ENCODE measurements at places on chromosomes 12 and 14.

GRCh38 chr12:46555406-46555852 lies 182.9 kb upstream of the SLC38A2 start:
- no peak for DNase-seq

- no peak for DNase-seq
These were observed 22.4 kb upstream of the PDE1B start for GRCh38 chr12:54526812-54527630.

DNA sequence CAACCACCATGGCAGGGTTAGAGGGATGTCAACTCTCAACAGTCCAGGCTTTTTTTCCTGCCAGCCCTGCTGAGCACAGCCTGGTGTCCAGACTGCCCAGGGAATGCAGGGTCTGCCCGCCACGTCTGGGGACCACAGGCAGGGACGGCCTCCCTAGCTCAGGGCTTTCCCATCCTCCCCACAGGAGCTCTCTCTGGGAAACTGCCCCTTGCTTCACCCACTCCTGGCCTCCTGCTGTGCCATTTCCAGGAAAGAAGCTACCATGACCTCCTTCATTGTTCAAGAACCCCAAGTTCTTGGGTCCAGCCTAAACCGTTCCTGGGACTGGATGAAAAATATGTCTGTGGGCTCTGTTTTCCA lies 4.8 kb downstream of the SCNN1A start:
- no peak for DNase-seq

DNA sequence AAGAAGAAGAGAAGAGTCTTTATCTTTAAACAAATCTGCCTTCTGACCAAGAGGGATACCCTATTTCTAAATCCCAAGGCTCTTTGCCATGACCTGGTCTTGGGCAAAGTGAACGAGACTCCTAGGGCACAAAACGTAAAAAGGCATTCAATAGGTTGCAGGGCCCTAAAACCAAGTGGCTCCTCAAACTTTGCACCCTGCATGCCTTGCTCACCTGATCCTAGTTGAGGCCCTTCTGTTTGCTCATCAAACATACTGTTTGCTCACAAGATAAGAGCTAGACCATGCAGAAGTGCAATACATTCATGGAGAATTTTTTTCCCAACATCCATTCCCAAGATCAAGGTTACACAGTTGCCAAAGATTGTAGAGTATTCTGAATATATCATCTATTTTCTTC lies 7.9 kb upstream of the PRH1 start:
- no peak for DNase-seq

- DNase-seq = peak; percentile 60
These were observed 13.2 kb downstream of the PXN start for GRCh38 chr12:120252071-120252906.

GRCh38 chr12:124497658-124498057 lies 69.8 kb downstream of the NCOR2 start:
- no peak for DNase-seq
